Activated CD4-positive, alpha-beta T cell treated with anti-CD3 and anti-CD28 coated beads, Interleukin-2, amount 10 ng/mL, durations not matched to agents 7 days and 5 days (primary cell): ENCODE measurements at places on chromosomes 13 and 19. TPM values are rescaled to one million over a fixed set of nuclear protein-coding genes. Genes with fewer than 3 reads are reported as not detected.
A peak's percentile ranks its signal among the peaks of the same experiment; 100 is the strongest.

GRCh38 chr13:106176117-106176516, 359.3 kb downstream of the EFNB2 start:
- H3K4me3 ChIP-seq: no peak overlapping the region
- H3K4me1 ChIP-seq: no peaks in the 10 kb centered on the region
- no peaks in the 10 kb centered on the region for H3K36me3 ChIP-seq
- H3K27ac ChIP-seq: no peak overlapping the region
- DNase-seq: no peak

- H3K27me3 ChIP-seq: no peaks in the 10 kb centered on the region
- no peaks in the 10 kb centered on the region for H3K4me1 ChIP-seq
- H3K36me3 ChIP-seq: no peaks in the 10 kb centered on the region
- H3K27ac ChIP-seq: no peak overlapping the region
Measured at GRCh38 chr13:35888457-35888883, 242.7 kb downstream of the DCLK1 start.

The ZNF587B gene
- total RNA-seq: 16.2 TPM

The KLK12 gene
- total RNA-seq: not detected

The ZNF69 gene
- 4.5 TPM for total RNA-seq

The PSPN gene
- total RNA-seq: 2.4 TPM

GRCh38 chr19:6406401-6406800, 13.4 kb upstream of the GTF2F1 start:
- no peaks in the 10 kb centered on the region for H3K4me1 ChIP-seq
- no peaks in the 10 kb centered on the region for H3K36me3 ChIP-seq
- no peak for DNase-seq
- H3K27ac ChIP-seq: no peak overlapping the region
- no peak overlapping the region for H3K4me3 ChIP-seq
- H3K27me3 ChIP-seq: no peaks in the 10 kb centered on the region

DNA sequence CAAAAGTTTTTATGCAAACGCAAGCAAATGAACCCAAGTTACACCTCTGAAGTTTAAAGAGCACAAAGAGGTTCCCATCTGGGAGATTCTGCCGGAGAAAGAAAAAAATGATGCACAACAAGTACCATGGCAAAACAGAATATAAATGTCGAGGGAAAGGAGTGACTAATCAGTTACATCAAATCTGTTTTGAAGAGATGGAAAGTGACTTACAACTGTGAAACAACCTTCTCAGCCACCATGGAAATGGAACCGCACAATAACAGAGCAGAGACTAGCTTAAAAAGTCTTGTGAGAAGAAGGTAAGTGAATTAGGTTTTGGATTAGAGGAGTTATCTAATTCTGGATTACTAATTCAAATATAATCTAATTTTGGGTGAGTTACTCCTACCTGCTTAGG, 2.4 kb downstream of the HSPH1 start:
- H3K27ac ChIP-seq: peak overlapping the region; percentile 28
- H3K4me1 ChIP-seq: peaks cover 57% of the 10 kb centered on the region
- H3K4me3 ChIP-seq: peak overlapping the region; percentile 98
- H3K27me3 ChIP-seq: no peaks in the 10 kb centered on the region
- DNase-seq: no peak

The OR7G1 gene
- total RNA-seq: not detected

DNA sequence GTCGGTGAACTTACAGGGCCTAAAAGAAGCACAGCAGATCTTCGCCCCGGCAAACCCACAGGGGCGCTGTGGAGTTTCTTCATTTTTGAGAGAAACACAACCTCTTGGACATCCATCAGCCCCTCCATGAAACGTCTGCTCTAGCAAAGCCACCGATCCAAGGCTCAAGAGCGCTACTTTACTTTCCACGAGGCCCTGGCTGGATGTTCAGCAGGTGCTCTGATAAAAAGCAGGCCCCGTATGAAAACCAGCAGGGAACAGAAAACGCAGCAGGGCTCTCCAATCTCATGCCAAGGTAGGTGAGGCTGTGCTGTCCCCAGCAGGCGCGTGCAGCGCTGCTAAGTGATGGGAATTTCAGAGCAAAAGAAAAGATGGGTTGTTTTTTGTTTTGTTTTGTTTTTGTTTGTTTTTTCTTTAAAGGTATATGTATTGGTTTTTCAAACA, 86.7 kb downstream of the IRS2 start:
- no peak overlapping the region for H3K4me3 ChIP-seq
- no peaks in the 10 kb centered on the region for H3K36me3 ChIP-seq
- peaks cover 21% of the 10 kb centered on the region for H3K27me3 ChIP-seq
- H3K4me1 ChIP-seq: peaks cover 4% of the 10 kb centered on the region

The GRK1 gene
- total RNA-seq: 0.19 TPM
